ENCODE measurements at places on chromosomes 5 and 9.
A peak's percentile ranks its signal among the peaks of the same experiment; 100 is the strongest.

GRCh38 chr9:74824654-74825053, 63.1 kb downstream of the TRPM6 start:
- DNase-seq: no peak

- DNase-seq: no peak
Measured at GRCh38 chr5:108650997-108651396, 96.7 kb upstream of the FER start.

- DNase-seq: no peak
Measured at GRCh38 chr9:16625161-16625631, 245.3 kb downstream of the BNC2 start.

DNA sequence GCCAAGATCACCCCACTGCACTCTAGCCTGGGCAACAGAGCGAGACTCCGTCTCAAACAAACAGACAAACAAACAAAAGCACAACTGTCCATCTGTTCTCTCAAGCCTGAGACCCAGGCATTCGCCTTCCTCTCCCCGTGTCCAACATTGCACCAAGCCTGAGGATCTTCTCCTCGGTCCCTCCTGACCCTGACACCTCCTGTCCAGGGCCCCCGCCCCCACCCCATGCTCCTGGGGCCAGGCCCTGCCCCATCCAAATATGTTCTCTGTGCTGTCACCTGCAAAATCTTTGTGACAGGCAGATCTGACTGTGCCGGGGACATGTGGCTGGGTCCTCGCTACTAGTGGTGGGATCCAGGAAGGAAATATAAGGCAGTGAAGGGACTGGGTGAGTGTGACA, 33.4 kb upstream of the UNC5A start:
- DNase-seq: no peak

GRCh38 chr5:53946405-53947100, 363.8 kb downstream of the ARL15 start:
- no peak for DNase-seq

- no peak for DNase-seq
Measured at GRCh38 chr5:40368200-40368599, 311.5 kb upstream of the PTGER4 start.

DNA sequence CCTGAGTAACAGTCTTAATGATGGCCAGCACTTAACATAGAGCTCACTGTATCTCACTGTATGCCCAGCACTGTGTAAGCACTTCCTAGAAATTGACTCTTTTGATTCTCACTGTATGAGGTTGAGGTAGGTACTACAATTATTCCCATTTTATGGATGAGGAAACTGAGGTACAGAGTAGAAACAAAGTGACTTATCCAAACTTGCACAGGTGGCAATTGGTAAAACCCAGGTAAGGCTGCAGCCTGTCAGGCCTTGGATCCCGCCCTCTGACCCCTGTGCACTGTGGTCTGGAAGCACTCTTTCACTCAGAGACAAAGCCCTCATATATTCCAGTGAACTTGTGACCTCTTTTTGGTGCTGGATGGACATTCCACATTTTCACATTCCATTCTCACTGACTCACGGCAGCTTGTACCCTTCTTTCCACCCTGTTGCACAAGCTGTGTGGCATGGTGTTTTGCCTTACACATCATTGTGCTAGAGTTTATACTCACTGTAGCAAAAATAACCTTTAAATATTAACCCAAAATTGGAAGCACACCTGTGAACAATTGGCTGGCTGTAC, 21.7 kb downstream of the ANKRD55 start:
- DNase-seq: peak; percentile 68

DNA sequence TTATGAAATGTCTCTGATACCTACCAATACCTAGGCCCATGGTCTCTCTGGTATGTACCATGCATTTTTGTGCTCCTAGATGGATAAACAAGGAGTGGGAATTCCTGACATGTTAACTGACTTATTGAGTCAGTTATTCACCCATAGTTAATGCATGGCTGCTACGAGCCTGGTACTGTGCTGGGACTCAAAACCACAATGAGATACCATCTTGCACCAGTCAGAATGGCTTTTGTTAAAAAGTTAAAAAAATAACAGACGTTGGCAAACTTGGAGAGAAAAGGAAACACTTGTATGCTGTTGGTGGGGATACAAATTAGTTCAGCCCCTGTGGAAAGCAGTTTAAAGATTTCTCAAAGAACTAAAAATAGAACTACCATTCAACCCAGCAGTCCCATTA, 293.8 kb downstream of the OSTF1 start:
- no peak for DNase-seq

- DNase-seq: no peak
Measured at GRCh38 chr5:136516637-136517036, 151.3 kb upstream of the TRPC7 start.

- DNase-seq: no peak
Measured at GRCh38 chr5:24110004-24110615, 534.7 kb downstream of the CDH10 start.

DNA sequence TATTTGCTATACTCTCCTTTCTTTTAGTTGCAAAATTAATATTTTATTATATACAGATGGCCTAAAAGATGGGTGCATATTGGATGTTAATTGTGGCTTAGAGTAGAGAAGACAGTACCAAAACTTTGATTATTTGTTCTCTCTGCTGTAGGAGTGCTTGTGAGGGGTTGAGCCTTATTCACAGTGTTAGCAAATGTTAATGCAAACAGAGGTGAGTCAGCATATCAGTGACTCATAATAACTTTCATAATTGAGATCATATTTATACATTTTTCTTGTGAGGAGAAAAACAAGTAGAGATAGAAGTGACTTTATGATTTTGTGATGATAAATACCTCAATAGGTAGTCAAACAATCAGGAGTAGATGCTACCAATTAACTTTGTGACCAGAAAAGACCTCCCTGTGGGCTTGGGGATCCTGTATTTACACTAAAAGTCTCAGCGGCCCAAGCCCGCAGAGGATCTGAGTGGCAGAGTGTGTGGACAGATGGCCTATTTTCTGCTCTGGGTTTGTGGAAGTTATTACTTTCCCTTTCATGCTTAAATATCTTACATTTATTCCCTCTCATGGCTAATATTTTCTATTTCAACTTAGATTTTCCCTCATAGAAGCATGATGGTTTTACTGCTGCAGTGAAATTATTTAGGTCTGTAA, 226.5 kb downstream of the TAF11L14 start:
- DNase-seq: no peak

- peak; percentile 11 for DNase-seq
Measured at GRCh38 chr5:179486596-179487051, 63.7 kb upstream of the RUFY1 start.

DNA sequence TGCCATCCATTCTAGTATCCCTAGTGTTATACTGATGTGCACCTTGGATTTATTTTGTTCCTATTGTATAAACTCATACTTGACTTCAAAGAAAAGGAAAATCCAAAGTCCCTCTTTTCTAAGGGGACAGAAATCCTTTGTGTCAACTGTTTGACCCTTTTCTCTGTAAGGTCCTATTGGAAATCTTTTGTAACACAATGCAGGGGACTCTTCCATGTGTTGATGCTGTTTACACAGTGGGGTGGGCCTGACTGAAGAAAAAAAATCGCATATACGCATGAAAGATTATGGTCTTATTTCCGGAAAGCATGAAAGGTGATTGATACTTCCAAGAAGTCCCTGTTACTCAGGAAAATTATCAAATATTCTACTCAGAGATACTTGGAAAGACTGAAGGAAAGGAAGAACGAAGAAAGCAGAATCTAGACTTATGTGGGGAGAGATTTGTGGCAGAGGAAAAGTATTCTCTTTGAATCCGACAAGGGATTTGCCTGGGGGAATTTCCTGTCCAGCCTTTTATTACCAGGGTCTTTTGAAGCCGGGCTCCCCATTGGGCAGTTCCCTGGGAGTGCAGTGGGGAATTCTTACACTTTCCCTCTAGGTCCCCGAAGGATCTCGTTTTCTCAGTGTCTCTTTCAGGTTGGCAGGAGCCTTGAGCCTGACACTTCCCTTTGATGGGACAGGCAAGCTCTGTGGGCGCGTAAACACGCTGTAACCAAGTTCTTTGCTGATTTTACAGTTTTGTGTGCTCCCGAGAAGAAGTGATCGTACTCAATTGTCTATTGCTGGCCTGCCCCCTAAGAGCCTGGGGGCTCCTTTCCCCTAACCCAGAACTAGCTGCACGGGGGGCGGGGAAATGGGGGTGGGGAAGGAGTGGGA, 779 bp upstream of the VCAN start:
- DNase-seq: no peak

- DNase-seq: no peak
Measured at GRCh38 chr5:69211200-69211599, 21.8 kb downstream of the CENPH start.

- DNase-seq: no peak
Measured at GRCh38 chr9:89740722-89741121, 135.9 kb downstream of the GADD45G start.

- DNase-seq: no peak
Measured at GRCh38 chr5:96538808-96539250, 105.8 kb upstream of the PCSK1 start.

GRCh38 chr5:159907689-159908590, 8.3 kb upstream of the ADRA1B start:
- DNase-seq: no peak

DNA sequence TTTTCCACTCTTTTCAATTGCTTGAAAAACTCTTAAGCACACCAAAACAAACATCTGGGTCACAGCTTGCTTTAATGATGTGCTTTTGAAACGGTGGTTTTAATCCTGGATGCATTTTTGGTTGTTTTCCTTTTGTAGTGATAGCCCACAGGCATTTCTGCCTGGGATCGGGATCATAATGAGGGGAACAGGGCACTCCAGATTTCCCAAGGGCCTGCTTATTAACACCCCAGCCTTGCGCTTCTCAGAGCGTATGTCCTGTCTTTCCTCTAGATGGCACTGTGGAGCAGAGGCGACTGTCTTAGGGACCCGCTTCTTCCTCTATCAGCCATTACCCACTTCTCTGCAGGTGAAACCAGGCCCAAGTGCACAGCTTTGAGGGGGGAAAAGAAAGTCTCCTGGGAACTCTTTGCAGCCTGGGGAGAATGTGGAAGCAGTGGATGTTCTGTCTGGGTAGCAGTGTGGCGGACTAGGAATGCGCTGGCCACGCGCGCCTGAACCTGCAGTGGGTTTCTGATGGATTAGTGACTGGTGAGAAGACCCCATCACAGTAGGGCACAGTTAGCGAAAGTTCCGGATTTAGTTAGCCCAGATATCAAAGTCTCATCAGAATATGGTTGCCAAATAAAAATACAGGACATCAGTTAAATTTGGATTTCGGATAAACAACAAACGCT, 190.1 kb downstream of the GNA14 start:
- peak; percentile 48 for DNase-seq

DNA sequence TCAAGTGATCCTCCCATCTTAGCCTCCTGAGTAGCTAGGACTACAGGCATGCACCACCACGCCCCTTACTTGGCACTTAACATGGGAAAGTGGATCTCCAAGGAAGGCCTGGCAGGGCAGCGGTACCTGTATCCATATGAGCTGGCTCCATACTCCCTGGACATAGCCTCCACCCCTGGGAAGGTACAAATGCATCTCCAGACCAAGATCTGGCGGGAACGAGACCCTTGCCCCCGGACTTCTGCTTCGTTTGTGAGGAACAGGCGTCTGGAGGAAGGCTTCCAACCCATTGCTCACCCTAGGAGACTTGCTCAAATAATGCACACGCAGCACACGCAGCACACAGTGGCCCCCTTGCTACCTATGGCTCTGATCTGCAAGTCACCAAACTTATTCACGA, 55.2 kb downstream of the CRB2 start:
- no peak for DNase-seq

GRCh38 chr9:69145144-69145715, 28.8 kb upstream of the TJP2 start:
- DNase-seq: peak; percentile 65

- DNase-seq: no peak
Measured at GRCh38 chr5:116153687-116154174, 68.9 kb downstream of the COMMD10 start.

DNA sequence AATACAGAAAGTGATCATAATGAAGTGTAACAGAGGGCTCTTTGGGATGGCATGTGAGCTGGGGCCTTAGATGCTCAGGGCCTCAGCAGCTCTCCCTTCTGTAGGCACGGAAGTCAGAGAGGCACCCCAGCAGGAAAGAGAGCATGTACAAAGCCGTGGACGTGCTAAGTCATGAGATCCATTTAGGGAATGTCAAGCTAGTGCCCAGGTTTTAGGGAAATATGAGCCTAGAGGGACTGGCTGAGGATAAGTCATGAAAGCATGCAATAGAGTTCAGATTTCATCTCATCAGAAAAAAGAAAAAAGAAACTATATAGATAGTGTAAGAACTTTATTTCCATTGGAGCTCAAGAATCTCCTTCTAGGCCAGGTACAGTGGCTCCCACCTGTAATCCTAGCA, 379.5 kb upstream of the KLF4 start:
- DNase-seq: no peak

DNA sequence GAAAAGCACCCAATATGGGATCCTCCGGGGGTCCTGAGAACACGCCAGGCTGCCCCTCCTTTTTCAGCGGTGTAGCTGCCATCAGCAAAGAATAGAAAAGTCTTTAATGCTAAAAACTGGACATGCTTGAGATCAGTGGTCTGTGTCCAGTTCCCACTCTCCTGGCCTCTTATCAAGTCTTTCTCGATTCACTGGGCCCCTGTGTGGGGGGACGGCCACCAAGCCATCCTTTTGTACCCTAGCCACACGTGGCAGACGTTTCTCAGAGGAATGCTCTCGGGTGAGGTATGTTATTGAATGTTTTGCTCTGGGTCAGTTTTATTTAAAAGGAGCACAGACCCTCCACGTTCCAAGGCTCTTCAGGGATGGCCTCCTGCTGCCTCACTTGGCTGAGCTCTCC, 23.6 kb downstream of the FABP6 start:
- DNase-seq: no peak

- peak; percentile 21 for DNase-seq
Measured at GRCh38 chr9:130072515-130073235, 19.0 kb downstream of the GPR107 start.

DNA sequence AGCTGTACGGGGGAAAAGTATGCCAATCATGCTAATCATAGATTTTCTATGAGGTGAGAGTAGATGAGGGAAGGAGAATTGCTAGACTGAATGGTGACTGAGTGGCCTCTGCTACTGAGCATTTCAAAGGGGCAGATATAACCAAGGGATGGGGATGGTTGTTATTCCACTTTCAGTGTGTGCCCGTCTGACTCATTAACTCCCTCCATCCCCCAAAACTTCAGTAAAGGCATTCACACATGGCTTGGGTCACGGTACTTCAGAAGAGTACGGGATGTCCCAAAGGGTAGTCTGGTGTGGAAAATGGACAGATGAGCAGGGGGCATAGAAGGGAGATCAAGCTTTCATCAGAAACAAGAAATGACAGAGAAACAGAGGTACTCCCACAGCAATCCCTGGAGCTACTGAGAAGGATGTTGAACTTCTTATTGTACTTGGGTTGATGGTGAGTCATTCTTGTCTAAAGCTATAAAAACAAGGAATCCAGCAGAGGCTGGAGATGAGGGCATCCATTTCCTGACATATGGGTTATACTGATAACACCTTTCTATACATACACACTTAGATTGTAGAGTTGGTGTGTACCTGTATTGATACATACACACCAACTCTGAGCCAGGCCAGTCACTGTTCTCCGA, 8.9 kb upstream of the TLE4 start:
- DNase-seq: peak; percentile 29

GRCh38 chr5:103218164-103218563, 40.4 kb upstream of the MACIR start:
- DNase-seq: peak; percentile 62

- DNase-seq: no peak
Measured at GRCh38 chr9:7370381-7370780, 429.2 kb downstream of the DMAC1 start.

GRCh38 chr9:76374783-76375559, 19.3 kb downstream of the RFK start:
- peak; percentile 62 for DNase-seq
